ENCODE measurements at places on chromosomes 11 and 22. TPM values are rescaled to one million over a fixed set of nuclear protein-coding genes. Genes with fewer than 3 reads are reported as not detected.

DNA sequence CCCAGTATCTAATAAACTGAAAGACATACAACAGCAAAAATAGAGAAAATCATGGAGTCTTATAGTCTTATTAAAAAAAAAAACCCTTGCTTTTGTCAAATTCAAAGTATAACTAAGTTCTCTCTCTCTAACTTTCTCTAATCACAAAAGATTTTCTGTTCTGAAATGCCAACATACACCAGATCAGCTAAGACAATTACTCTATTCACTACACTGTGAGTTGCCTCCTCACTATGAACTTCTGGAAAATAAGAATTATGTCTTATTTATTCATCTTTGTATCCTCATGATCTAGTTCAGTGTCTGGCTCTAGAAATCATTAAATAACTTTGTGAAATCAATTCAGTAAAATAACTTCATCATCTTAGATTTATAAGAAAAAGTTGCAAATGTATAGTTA is 12.7 kb downstream of the FAM76B start:
- no peaks in the 10 kb centered on the region for H3K27me3 ChIP-seq
- H3K4me3 ChIP-seq, result no peak overlapping the region
- no peak overlapping the region for H3K27ac ChIP-seq
- peaks cover 52% of the 10 kb centered on the region for H3K36me3 ChIP-seq
- H3K4me1 ChIP-seq, result no peaks in the 10 kb centered on the region

PGAP2 gene
- total RNA-seq, result 36.5 TPM

LRRC32 gene
- total RNA-seq, result 18.1 TPM

GRCh38 chr11:13008061-13008435 is 1.1 kb upstream of the RASSF10 start:
- H3K27ac ChIP-seq, result no peak overlapping the region
- no peak overlapping the region for H3K4me3 ChIP-seq
- H3K27me3 ChIP-seq, result no peaks in the 10 kb centered on the region
- H3K4me1 ChIP-seq, result peaks cover 21% of the 10 kb centered on the region

GRCh38 chr11:131904756-131905155 is 534.3 kb downstream of the NTM start:
- no peak overlapping the region for H3K4me3 ChIP-seq
- no peak for DNase-seq
- no peak overlapping the region for H3K27ac ChIP-seq
- H3K4me1 ChIP-seq, result peaks cover 15% of the 10 kb centered on the region

GRAMD4 gene
- total RNA-seq, result 44.0 TPM

GRCh38 chr11:31106326-31106725 is 263.2 kb downstream of the DCDC1 start:
- H3K27ac ChIP-seq, result no peak overlapping the region
- no peaks in the 10 kb centered on the region for H3K4me1 ChIP-seq
- H3K36me3 ChIP-seq, result no peaks in the 10 kb centered on the region
- no peak overlapping the region for H3K4me3 ChIP-seq
- H3K27me3 ChIP-seq, result no peaks in the 10 kb centered on the region

GRCh38 chr11:70168405-70168754 is 34.7 kb upstream of the FADD start:
- no peak overlapping the region for H3K4me3 ChIP-seq
- no peaks in the 10 kb centered on the region for H3K27me3 ChIP-seq
- DNase-seq, result no peak
- no peaks in the 10 kb centered on the region for H3K4me1 ChIP-seq
- no peak overlapping the region for H3K27ac ChIP-seq

DRD4 gene
- not detected for total RNA-seq

C22orf42 gene
- total RNA-seq, result not detected

DNA sequence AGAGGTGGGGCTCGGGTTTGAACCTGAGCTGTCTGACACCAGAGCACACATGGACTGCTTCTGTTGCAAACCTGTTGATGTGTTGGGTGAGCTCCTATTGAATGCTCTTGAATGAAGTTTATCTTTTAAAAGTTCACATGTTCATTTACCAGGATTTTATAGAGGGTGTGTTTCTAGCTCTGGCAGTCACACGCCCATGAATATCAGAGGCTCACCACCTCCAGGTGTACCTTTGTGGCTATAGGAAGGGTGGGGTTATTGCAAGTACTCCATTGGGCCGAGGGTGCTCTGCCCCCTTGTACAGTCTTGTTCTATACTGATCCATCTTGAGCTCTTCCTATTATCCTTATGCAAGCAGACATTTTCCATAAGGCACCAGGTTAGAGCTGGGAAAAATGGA is 9.2 kb downstream of the ENDOD1 start:
- DNase-seq, result no peak
- peaks cover 12% of the 10 kb centered on the region for H3K4me1 ChIP-seq
- no peaks in the 10 kb centered on the region for H3K27me3 ChIP-seq
- H3K4me3 ChIP-seq, result no peak overlapping the region
- H3K36me3 ChIP-seq, result no peaks in the 10 kb centered on the region
